Naive thymus-derived CD8-positive, alpha-beta T cell (primary cell): ENCODE measurements at places on chromosomes 7 and 10.

- no peak for DNase-seq
Observed at GRCh38 chr7:83976302-83976701, 218.3 kb downstream of the SEMA3A start.

DNA sequence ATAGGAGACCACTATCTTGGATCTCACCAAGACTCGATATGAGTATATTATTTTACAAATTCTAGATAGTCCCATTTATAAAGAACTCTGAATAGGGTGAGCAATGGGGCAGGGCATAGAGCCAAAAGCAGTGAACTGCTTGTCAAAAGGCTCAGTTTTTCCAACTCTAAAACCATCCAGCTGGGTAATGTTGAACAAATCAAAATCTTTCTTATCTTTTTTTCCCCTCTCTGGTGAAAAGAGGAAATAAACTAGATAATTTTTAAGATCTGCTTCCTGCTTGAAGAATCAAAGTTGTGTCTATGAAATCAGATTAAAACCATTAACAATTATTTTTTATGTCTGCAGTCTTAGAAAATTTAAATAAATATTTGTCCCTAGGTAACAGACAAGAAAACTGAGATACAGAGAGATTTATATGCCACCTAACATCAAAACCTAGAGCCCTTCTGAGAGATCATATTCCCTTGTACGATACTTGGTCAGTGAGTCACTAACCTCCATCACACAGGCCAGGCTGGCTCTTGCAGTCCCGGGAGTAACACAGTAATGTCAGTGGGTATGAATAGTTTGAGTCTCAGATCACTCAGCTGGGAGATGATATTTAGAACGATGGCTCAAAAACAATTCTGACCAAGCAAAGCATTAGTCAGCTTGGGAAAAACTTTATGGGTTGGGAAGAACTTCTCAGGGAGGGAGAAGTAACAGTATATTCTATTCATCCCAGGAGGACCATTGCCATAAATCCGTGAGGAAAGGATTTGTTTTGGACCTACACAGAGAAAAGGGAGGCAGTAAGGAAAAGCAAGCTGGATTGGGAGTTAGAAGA lies 178.8 kb downstream of the REEP3 start:
- no peak for DNase-seq

GRCh38 chr10:103676851-103677417 lies 178.4 kb downstream of the SH3PXD2A start:
- no peak for DNase-seq

GRCh38 chr10:94016727-94017714 lies 23.3 kb downstream of the PLCE1 start:
- DNase-seq: no peak

DNA sequence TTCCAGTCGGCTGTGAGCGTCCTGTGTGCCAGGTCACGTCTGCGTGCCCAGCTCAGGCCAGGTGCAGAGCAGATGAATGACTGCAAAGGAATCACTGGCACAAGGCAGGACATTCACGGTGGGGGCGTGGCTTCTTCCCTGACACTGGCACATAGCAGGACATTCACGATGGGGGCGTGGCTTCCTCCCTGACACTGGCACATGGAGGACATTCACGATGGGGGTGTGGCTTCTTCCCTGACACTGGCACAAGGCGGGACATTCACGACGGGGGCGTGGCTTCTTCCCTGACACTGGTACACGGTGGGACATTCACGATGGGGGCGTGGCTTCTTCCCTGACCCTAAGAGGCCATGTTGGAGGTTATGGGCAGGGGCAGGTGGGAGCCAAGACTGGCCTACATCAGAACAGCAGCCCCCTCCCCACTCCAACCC lies 64.3 kb downstream of the MYL10 start:
- DNase-seq: no peak

- no peak for DNase-seq
Observed at GRCh38 chr10:78065611-78066010, 31.9 kb downstream of the RPS24 start.

GRCh38 chr7:155449869-155450557 lies 7.9 kb upstream of the EN2 start:
- DNase-seq: no peak

GRCh38 chr7:12949060-12949931 lies 261.9 kb downstream of the ARL4A start:
- no peak for DNase-seq

- no peak for DNase-seq
Observed at GRCh38 chr10:9239298-9239697, 1184.8 kb downstream of the GATA3 start.

GRCh38 chr7:16954321-16954720 lies 72.5 kb upstream of the AGR3 start:
- DNase-seq: no peak

GRCh38 chr10:108696792-108697477 lies 1226.4 kb downstream of the XPNPEP1 start:
- no peak for DNase-seq

- DNase-seq: no peak
Observed at GRCh38 chr10:74677951-74678350, 148.4 kb upstream of the KAT6B start.

DNA sequence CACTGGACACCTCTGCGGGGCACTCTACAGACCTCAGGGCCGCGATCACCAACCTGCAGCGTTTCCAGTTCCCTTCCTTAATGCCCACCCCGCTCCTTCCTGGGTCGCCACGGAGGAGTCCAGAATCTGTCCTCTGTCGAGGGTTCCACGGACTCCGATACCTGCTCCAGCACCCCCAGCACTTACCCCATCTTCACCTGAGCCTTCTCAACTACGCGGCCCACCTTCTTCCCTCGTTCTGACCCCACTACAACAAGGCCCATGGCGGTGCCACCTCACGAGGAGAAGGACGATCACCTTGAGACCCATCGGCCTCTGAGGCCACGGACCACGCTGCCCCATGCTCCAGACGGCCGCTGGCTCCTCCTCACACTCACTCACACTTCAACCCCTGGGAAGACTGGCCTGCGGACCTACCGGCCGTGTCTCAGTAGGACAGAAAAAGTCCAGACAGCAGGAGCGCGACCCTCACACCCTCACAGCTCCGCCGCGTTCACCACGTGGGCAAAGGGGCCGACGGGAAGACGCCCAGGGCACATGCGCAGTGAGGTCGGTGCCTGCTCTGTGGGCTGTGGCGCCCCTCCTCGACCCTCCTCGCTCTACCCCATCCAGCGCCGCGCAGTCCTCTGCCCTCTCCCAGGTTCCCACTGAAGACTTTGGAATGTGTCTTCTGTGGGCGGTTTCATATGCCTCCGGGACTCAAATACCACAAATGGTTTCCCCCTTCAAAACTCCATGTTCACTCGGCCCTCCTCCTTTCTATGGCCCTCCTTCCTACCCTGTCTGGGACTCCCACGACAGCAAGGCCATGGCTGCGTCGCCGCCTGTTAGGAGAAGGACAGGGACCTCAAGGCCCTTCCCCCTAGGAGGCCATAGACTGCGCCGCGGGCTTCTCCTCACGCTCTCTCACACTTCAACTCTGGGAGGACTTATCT lies 193.9 kb upstream of the PHF14 start:
- DNase-seq: no peak

- no peak for DNase-seq
Observed at GRCh38 chr7:7568553-7568952, 1.9 kb downstream of the MIOS start.

- DNase-seq: no peak
Observed at GRCh38 chr7:82319674-82320118, 123.9 kb downstream of the CACNA2D1 start.

DNA sequence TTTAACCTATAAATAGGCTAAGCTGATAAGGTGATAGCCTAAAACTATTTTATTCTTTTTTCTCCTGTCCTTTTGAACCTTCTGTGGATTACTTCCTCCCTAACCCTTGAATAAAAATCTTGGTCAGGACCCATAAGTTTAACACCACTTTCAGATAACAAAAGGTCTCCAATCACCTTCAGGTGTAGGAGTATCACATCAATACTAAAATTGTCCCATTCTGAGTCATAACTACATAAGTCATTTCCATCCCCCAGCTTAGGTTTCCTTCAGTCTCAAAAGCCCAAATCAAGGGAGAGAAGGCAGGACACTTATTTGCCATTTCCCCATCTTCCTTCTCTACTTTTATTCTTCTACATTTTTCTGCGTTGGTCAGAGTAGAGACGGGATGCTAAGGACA lies 56.9 kb upstream of the WNT16 start:
- DNase-seq: no peak

DNA sequence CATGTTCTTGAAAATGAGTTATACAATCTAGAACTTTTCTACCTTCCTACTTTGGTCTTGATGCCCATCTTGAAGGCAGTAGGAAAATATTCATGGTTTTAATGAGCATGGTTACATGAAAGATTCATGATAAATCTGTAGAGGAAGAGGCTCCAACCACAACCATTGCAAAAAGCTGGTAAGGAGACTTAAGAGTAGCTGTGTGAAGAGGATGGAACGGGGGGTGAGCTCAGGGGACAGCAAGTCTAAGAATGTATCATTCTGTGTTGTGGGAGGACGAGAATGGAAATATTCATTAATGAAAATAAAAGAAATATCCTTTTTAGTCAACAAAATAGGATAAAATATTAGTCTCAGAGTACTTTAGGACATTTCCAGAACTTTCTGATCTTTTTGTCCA lies 81.1 kb downstream of the BMPER start:
- DNase-seq: no peak

DNA sequence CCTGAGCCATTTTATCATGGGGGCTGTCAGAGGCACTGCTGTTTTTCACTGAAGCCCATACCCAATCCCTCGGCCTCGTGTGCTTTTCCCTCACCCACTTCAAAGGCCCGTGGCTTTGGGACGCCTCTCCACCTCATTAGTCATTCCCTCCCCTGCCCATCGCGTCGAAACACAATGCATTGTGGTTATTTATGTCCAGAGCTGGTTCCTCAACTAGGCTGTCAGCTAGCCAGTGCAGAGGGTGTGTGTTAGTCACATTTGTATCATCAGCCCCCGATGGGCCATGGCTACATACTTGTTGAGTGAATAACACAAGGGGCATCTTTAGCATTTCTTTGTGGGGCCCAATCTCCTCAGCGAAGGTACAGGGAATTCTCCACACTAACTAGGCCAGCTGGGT lies 3.8 kb upstream of the CRCP start:
- DNase-seq: no peak

- peak; percentile 91 for DNase-seq
Observed at GRCh38 chr7:156892081-156892800, 742 bp downstream of the LMBR1 start.

GRCh38 chr10:52889611-52890010 lies 117.0 kb upstream of the MBL2 start:
- no peak for DNase-seq

DNA sequence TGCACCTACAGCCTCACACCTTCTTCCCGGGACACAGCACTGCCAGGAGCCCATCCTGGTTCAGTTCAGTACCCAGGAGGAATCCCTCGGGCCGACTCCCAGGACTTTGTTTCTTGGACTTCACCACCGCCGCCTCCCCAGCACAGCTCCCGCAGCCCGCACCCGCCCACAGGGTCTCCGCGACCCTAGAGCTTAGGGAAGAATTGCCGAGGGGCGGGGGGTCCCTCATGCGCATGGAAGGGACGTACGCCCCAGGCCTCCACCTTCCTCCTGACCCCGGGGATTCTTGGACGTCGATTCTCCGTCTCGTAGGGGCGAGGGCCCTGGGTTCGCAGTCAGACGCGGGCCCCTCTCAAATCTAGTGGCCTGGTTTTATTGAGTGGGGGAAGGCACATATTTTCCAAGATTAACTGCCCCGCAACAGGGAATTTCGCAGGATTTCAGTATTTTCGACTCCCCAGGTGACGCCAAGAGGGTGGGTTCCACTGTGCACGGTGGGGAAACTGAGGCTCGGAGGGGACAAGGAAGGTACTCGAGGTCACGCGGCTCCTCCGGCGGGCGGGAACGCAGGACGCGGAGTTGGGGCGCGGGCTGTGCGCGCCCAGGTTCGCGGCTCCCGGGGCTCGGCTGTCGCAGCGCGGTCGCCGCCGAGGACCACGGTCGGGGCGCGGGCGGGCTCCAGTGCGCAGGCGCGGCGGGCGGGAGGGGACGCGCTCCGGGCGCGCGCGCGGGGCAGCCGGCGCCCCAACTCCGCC lies at the start of gene ADCY1:
Gene ADCY1, plus strand, starts transcription at position 708 of the 755 bp plus-strand sequence. CDS start 176 bp downstream, outside the sequence.
- DNase-seq: no peak

DNA sequence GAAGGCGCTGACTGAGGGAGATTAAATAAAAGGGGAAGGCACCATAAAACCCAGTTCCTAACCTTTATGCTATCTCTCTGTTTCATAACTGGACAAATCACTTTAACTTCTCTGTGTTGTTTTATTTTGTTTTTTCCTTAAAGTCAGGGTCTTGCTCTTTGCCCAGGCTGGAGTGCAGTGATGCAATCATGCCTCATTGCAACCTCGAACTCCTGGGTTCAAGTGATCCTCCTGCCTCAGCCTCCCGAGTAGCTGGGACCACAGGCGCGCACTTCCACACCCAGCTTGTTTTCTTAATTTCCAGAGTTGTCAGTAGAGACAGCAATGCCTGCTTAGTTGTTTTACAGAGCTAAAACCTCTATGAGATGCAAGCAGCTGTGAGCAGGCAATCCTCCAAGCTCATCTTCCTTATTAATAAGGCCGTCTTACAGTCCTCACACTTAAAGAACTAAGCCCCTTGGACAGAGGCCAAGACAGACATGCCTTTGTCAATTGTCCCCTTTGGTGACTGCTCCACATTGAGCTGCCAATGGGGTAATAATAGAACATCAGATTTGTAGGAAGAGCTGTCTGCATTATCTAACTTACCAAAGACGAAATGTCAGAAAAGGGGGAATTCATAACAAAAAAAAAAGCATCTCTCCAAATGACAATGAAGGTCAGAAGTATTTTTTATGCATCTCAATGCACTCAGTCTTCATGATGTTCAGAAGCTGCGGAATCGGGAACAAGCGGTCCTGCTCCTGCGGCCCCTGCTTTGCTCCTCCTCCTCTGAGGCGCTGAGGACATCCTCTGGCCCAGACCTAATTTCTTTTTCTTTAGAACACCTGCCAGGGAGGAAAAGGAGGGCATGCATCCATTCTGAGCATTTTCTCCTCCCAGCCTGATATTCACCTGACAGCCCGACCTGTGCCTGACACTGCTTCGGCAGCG lies 62.7 kb upstream of the RNF32 start:
- DNase-seq: no peak

GRCh38 chr7:127485482-127485881 lies 93.0 kb upstream of the ZNF800 start:
- no peak for DNase-seq

DNA sequence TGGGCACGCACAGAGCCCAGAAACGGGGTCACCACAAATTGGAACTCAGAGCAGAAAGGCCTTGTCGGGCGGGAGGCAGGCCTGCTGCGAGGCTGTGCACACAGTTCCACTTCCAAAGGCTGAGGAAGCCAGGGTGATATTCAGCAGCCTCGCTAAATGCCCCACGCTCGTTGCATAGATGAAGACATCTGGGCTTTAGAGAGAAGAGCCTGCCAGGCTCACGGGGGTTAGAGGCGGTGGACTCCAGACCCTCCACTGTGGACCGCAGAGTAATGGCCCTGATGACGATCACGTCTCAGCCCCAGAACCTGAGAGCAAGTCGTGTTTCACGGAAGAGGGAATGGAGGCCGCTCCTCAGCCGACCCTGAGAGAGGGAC lies 104.2 kb downstream of the DNAJB6 start:
- no peak for DNase-seq

- DNase-seq: no peak
Observed at GRCh38 chr7:128863433-128863989, 855 bp downstream of the ATP6V1F start.

- DNase-seq: no peak
Observed at GRCh38 chr10:113056441-113057021, 106.5 kb downstream of the TCF7L2 start.
